ENCODE measurements at places on chromosomes 5 and 9.

DNA sequence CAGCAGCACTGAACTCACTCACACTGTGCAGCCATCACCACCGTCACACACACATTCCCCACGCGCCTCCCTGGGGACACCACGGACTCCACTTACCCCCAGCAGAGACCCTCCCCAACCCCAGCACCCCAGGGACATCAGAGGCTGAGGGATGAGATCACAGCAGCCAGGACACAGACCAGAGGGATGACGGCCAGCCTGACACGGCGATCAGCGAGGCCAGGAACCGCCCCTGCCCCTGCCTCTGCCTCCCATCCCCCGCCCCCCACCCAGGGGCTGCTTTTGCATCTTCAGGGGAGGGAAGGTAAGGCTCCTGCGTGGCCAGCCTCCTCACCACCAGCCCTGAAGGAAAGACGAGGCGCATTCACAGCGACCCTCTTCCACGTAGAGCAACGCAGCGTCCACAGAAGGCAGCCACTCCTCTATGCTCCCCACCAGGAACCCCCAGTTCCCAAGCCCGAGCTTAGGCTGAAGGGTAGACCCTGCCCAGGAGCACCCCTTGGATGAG is 104.5 kb downstream of the VAV2 start:
- DNase-seq = no peak

DNA sequence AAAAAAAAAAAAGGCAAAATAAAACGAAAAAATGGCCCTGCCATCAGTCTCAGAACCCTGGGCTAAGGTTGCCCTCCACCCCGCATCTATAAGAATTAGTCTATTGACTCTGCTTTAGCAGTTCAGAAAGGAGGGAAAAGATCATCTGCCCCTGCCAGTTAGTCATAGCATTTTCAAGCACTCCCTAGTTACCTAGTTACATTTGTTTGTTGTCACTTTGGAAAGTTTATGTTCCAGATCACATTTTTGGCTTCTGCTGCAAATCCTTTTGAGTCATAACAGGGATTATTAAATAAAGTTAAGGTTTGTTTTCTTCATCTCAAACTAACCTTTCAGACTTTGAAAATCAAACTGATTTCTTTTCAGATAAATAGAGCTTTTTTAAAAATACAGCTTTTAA is 52.1 kb downstream of the AQP7 start:
- no peak for DNase-seq

DNA sequence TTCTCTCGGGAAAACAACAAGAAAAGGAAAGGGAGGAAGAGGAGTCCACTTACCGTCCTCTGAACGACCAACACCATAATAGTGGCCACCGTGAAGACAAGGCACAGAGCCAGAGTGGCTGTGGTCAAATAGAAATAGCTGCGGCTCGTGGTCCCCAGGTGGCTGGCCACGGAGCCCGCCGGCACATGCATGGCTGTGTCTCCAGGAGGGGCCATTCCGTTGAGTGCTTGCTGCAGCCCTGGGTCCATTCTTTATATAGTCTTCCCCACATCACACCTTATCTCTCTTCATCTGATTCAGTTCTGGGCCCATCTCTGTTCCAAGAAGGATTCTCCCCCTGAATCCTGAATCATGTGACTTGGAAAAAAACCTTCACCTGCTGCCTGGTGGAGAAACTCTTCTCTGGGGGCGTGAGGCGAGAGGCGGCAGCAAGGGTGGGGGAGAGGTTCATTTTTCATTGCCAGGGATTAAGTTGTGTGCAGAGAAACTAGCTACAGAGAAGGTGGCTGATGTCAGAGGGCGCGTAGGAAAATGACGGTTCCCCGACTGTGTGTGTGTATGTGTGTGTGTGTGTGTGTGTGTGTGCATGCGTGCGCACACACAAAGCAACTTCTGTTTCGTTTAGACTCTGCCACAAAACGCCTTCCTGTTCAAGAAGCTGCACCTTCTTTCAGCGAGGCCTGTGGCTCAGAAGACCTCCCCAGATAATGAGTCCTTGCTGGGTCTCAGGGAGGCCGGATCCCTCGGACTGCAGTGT is at the start of gene TNFSF8:
TSS of gene TNFSF8 (minus strand) at position 536 of the 757 bp plus-strand sequence. CDS start at position 248, 288 bp downstream.
- DNase-seq = peak; percentile 82

- no peak for DNase-seq
Measured at GRCh38 chr5:142661957-142662356, 23.9 kb downstream of the FGF1 start.

DNA sequence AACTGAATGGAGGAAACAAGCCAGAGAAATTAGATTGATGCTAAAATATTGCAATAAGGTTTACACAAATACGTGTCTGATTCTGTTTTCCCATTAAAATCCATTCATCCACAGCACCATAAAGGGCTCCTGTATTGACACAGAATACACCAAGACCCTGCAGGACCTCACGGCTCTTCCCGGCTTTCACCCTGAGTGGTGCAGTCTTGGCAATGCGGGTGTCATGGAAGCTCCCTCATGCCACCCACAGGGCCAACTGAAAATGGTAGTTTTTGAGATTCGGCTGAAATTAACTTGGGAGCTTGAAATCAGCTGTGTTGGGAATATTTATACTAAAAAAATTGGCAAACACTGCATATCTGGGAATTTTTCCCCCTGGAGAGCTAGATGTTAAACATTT is 17.3 kb upstream of the EXOC3 start:
- no peak for DNase-seq

GRCh38 chr5:90897618-90898017 is 339.0 kb downstream of the ADGRV1 start:
- no peak for DNase-seq

- no peak for DNase-seq
Measured at GRCh38 chr9:33453286-33453860, 6.0 kb upstream of the AQP3 start.

GRCh38 chr9:34046784-34047379 is 1.8 kb downstream of the UBAP2 start:
- DNase-seq = no peak

DNA sequence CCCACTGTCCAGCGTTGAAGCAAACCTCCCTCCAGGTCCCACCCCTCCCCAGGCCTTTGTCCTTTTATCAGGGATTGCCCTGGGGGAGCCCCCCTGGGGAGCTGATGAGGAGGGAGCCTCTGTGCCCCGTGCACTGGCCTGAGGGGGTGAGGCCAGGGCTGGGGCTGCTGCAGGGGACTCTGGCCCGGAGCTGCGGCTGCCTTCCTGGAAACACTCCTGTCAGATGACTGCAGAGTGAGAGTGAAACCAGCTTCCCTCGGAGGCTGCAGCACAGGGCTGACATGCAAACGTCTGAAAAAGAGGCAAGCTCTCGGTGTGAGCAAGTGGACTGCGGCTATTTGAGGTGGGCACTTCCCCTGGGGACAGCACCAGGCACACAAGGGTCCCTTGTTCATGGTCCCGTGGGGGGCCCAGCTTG is 4.6 kb upstream of the TRAF2 start:
- DNase-seq = peak; percentile 26

DNA sequence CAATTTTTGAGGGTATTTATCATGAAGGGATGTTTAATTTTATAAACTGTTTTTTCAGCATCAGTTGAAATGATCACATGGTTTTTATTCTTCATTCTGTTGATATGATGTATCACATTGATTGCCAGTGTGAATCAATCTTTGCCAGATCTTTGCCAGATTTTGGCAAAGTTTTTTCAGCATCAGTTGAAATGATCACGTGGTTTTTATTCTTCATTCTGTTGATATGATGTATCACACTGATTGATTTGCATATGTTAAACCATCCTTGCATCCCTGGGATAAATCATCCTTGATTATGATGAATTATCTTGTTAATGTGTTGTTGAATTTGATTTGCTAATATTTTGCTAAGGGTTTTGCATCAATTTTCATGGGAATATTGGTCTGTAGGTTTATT is 140.9 kb upstream of the TAS2R1 start:
- DNase-seq = no peak

GRCh38 chr9:128635266-128636023 is 21.2 kb downstream of the DYNC2I2 start:
- DNase-seq = peak; percentile 47

GRCh38 chr9:32483343-32483742 is 42.7 kb downstream of the RIGI start:
- no peak for DNase-seq

- no peak for DNase-seq
Measured at GRCh38 chr5:180519098-180519497, 24.9 kb downstream of the CNOT6 start.

DNA sequence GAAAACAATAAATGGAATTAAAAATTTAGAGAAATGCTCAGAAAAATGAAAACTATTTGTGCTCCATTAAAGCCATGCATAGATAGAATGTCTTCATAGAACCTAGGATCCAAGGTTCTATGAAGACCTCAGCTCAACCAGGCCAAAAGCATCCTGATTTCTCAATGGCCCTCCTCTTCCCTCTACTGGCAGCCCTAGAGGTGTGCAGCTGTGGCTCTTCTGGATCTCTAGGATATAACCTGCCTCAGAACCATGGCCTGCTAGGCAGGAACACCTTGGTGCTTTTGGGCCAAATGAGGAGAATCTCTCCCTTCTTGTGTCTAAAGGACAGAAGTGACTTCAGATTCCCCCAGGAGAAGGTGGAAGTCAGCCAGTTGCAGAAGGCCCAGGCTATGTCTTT is 15.1 kb downstream of the IFNA1 start:
- no peak for DNase-seq

DNA sequence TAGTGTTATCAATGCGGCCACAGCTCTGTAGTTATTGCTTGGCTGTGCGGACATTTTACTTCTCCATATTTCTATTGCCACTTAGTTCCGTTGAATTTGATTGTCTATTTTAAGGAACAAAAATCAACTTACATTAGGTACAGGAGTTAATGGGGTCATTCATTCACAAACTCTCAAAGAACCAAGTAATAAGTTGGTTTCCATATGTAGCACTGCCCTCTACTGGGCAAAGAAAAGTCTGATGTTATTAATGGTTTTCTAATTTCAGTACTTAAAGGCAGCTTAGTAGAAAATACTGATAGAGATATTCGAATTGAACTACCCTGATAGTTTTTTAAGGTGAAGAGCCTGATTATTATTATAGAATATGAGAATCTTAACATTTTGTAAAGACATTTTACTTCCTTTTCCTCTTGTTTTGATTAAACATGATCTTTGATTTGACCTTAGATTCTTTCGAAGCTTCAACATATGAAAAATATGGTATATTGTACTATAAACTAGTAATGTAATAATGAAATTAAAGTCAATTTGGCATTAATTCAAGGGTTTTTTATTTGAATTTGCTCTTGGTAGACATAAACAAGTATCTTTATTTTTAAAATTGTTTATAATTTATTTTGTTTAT is 119.5 kb upstream of the CTNND2 start:
- no peak for DNase-seq

GRCh38 chr9:97357056-97357455 is 49.6 kb downstream of the CCDC180 start:
- no peak for DNase-seq

GRCh38 chr9:125822902-125823301 is 75.7 kb downstream of the PBX3 start:
- no peak for DNase-seq

DNA sequence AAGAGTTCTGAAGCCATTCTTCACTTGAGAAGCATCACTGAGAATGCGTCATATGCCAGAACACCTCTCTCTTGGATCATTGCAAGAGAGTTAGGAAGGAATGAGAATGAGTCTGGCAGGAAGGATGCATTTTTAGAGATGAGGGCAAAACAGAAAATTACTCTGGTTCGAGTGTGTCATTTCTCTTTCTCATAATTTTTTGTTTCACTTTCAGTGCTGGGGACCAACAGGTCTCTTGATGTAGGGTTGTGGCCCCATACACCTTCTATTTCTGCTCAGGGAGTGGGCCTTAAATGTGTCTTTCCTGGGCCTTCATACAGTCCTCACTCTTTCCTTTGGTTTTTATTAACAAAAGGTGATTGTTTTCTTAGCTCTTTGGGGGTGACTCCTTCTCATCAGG is 302.4 kb downstream of the NR3C1 start:
- no peak for DNase-seq

DNA sequence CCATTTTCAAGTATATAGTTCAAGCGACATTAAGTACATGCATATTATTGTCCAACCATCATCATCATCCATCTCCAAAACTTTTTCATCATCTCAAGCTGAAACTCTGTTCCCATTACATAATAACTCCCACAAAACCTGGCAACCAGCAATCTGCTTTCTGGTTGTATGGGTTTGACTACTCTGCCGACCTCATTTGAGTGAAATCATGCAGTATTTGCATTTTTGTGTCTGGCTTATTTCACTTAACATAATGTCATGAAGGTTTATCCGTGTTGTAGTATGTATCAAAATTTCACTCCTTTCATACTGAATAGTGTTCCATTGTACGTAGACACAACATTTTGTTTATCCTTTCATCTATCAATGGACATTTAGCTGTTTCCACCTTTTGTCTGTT is 74.8 kb downstream of the SGCD start:
- no peak for DNase-seq

GRCh38 chr5:124566875-124567450 is 179.5 kb downstream of the ZNF608 start:
- no peak for DNase-seq

- no peak for DNase-seq
Measured at GRCh38 chr9:14271093-14271673, 42.8 kb downstream of the NFIB start.

DNA sequence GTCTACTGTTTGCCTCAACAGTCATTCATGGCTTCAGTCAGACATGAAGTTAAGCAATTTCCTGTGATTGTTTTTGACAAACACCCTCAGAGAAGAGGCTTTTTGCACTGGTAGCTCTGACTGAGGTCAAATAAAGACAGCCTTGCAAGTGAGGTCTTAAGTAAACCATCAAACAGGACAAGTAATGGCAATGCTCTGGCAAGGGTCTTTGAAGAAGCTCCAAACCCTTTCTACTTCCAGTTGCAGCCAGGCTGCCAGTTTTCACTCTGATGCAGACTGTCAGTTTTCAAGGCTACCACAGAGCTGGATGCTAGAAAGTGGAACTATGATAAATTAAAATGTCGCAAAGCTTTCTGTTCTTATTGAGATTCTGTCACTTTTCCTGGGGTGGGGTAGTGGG is 421.5 kb upstream of the PTGER4 start:
- no peak for DNase-seq
